ENCODE measurements at places on chromosomes 13 and 19. TPM values are rescaled to one million over a fixed set of nuclear protein-coding genes. Genes with fewer than 3 reads are reported as not detected.

Gene FGF21
- not detected for total RNA-seq

Gene CLEC4M
- not detected for total RNA-seq

Gene SLAIN1
- total RNA-seq = not detected

Gene OR7A5
- not detected for total RNA-seq

Gene VSTM2B
- not detected for total RNA-seq

Gene OR10H2
- not detected for total RNA-seq

Gene ZNF726
- total RNA-seq = not detected

Data from cardiac ventricle fibroblast (primary cell).